ENCODE measurements at places on chromosomes 6 and 20. TPM values are rescaled to one million over a fixed set of nuclear protein-coding genes. Genes with fewer than 3 reads are reported as not detected.

METTL24 gene
- 2.1 TPM for total RNA-seq

FYN gene
- total RNA-seq = 63.0 TPM

FGD2 gene
- not detected for total RNA-seq

SNAI1 gene
- 0.68 TPM for total RNA-seq

ZKSCAN4 gene
- total RNA-seq = 5.7 TPM

WFDC10B gene
- total RNA-seq = not detected

MRPL14 gene
- 34.4 TPM for total RNA-seq

GRM1 gene
- 0.13 TPM for total RNA-seq

GCNT2 gene
- total RNA-seq = 4.0 TPM

FILIP1 gene
- total RNA-seq = 7.3 TPM

BCAS1 gene
- total RNA-seq = not detected

CHRNA4 gene
- total RNA-seq = not detected

TBX18 gene
- 31.6 TPM for total RNA-seq

PLA2G7 gene
- total RNA-seq = 0.13 TPM

MPIG6B gene
- not detected for total RNA-seq

SNRPB2 gene
- total RNA-seq = 48.7 TPM

PRSS35 gene
- total RNA-seq = 1.6 TPM

PREX1 gene
- 102 TPM for total RNA-seq

TFAP2C gene
- not detected for total RNA-seq

SYNDIG1 gene
- total RNA-seq = 3.2 TPM

CBLN4 gene
- total RNA-seq = not detected

NOTCH4 gene
- total RNA-seq = 2.2 TPM

IL17A gene
- not detected for total RNA-seq

SEL1L2 gene
- not detected for total RNA-seq

PPDPF gene
- 33.0 TPM for total RNA-seq

NKX2-2 gene
- total RNA-seq = not detected

SLCO4A1 gene
- 0.53 TPM for total RNA-seq

HRH3 gene
- not detected for total RNA-seq

DSN1 gene
- total RNA-seq = 12.9 TPM

PRDM13 gene
- not detected for total RNA-seq

FAM229B gene
- 45.7 TPM for total RNA-seq

SRMS gene
- not detected for total RNA-seq

RIMS4 gene
- total RNA-seq = not detected

ARG1 gene
- not detected for total RNA-seq

RAET1G gene
- 2.6 TPM for total RNA-seq

PROCR gene
- 125 TPM for total RNA-seq

ZNF133 gene
- 16.9 TPM for total RNA-seq

DACT2 gene
- not detected for total RNA-seq

SENP6 gene
- 56.8 TPM for total RNA-seq

COMMD7 gene
- 31.2 TPM for total RNA-seq

NOX3 gene
- total RNA-seq = not detected

HBS1L gene
- 147 TPM for total RNA-seq

GINS1 gene
- total RNA-seq = 4.0 TPM

WFDC12 gene
- total RNA-seq = not detected

All from aortic smooth muscle cell (primary cell).